Adipocyte (in vitro differentiated cells): ENCODE measurements at places on chromosomes 4 and X.

DNA sequence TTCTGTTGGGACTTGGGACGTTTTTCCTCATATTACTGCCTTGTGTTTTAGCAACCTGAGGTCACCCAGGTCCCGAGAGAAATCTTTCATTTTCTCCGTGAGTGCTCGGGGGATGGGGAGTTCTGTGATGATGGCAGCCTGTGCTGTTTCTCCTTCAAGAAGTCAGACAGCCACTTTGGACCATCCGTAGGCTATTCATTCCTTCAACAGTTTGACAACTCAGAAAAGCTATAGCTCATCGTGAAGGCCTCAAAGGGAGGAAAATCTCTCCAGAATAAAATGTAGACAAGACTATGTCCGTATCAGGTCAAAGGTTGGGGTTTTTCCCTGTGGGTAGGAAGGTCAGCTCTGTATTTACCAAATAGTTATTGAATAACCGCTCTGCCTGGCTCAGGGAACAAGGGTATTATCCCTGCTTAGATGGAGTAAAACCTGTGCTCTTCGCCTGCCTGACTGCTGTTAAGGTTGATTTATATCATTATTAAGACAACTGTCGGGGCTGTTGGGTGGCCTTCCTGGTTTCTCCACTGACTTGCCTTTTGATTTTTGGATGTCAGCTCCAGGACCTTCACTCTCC lies 36.6 kb downstream of the FAM114A1 start:
- DNase-seq, result no peak

DNA sequence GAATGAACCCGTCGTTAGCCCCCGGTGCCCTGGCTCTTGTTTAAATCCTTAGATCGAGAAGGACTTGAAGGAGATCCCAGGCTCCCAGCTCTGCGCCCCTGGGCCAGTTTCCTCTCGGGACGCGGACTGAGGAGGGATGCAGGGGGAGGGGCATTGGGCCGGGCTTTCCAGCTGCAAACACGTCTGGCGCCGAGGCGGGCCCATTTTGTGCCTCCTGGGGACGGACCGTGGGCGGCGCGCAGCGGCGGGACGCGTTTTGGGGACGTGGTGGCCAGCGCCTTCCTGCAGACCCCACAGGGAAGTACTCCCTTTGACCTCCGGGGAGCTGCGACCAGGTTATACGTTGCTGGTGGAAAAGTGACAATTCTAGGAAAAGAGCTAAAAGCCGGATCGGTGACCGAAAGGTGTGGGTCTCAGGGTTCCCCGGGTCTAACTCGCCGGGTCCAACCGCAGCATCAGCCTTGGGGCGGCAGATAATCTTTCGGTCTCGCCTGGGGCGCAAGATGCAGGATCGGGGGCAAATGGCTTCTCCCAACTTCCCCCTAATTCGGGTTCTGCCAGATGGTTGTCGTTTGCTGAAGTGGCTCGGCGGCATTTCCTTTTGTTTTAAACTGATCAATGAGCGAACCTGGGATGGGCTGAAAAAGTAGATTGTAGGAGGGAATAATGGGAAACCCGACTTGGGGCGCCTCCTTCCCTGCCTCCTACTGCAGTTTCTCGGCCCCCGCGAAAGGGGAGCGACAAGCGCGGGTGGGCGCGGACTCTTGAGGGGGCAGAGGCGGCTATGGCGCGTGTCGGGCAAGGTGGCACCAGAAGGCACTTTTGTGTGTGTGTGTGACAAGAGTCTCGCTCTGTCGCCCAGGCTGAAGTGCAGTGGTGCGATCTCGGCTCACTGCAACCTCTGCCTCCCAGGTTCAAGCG lies 2.9 kb downstream of the PDGFRA start:
- DNase-seq, result peak; percentile 78

DNA sequence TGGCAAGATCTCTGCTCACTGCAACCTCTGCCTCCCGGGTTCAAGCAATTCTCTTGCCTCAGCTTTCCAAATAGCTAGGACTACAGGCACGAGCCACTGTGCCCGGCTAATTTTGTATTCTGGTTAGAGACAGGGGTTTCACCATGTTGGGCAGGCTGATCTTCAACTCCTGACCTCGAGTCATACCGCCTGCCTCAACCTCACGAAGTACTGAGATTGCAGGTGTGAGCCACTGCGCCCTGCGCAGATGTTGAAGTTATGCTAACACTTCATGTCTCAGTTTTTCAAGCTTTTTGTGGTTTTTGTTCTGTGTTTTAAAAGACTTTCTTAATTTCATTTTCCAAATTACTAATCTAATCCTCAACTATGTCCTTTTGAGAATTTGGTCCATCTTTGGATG lies 154.4 kb upstream of the TLL1 start:
- DNase-seq, result no peak

- DNase-seq, result no peak
Measured at GRCh38 chrX:136034668-136035067, 49.4 kb downstream of the SLC9A6 start.

DNA sequence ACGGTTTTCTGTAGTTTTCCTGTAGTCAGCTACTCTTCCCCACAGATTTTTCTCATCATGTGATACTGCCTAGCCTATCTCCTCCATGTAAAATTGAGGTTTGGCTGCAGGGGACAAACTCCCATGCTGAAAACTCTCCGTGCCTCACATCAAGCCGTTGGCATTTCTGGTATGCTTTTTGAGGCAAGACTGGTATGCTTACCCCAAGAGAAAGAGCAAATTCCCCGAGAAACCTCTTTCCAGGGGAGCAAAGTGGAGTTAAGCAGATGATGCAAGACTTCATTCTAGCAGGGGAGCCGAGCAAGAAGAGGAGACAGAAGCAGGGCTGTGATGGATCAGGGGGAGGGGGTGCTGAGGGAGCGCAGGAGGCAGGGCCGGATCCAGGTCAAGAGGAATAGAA lies 4.8 kb downstream of the SOWAHD start:
- peak; percentile 81 for DNase-seq

DNA sequence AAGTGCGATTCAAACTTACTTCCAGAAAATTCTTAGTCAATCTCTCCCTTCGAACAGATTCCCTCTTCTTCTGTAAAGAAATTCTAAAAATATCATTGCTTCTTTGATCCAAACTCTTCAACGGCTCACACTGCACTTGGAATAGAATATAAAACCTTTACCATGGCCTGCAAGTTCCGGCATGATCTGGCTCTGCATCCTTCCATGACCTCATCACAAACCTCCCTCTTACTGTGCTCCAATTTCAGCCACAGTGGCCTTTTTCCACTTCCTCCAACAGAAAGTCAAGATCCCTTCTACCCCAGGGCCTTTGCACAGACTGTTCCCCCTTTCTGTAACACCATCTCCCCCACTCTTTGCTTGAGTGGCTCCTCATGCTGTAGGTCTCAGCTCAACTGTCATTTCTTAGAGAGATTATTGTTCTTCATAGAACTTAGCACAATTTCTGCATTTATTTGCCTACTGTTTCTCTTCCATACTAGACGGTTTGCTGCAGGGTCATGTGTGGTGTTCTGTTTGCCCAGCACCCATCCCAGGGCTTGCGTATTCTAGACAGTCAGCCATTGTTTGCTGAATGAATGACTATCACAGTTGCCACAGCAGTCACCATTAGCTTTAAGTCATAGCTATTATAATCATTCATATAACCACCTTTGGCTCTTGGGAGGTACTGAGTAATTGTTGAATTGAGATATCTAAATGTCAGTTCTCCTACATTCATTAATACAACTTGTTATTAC lies 1.9 kb upstream of the STOX2 start:
- no peak for DNase-seq

GRCh38 chrX:79107891-79108718 lies 36.4 kb upstream of the GPR174 start:
- no peak for DNase-seq

GRCh38 chrX:74422576-74423288 lies 1.4 kb downstream of the SLC16A2 start:
- DNase-seq, result peak; percentile 74

GRCh38 chr4:32519060-32519459 lies 1798.9 kb downstream of the PCDH7 start:
- DNase-seq, result peak; percentile 57

DNA sequence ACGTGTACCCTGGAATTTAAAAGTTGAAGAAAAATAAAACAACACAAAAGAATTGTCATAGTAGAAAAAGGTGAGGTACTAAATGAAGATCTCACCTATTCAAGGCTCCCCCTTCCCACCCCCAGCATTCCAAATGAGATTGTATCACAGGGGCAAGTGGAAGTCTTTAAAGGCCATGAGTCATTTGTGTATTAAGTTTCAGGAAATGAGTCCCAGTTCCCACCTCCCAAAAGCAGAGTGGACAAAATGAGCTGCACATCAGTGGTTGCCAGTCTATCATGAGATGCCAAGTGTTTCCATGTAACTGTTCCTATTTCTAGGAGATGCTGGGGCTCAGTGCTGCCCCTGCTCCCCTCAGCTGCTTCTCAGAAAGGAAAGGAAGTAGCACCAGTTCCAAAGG lies 20.1 kb downstream of the ARHGEF9 start:
- DNase-seq, result no peak

DNA sequence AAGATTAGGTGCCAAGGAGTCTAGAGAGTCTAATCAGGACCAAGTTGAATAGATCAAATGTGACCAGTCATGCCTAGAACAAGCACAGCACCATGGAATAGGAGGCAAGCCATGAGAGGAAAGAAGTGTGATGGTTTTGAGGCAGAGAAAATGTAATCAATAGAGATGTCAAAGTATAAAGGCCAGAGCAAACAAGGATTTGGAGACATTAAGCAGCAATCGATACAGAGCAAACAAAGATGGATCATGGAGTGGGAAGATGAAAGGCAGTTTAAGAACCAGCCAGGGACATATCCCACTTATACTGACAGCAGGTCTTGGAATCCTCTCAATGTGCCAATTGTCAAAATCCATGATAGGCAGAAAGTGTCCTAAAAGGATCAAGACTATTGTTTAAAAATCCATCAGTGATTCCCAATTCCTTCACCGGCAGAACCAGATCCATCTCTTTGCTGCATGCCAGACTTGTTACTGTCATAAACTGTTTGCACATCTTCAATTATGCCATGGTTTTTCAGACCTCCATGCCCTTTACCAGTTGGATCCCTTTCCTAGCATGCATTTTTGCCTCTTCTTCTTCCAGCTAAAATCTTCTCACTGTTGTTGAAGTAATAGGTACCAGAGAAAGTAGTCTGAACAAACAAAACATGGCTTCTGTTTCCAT lies 520.7 kb upstream of the ARX start:
- DNase-seq, result no peak

DNA sequence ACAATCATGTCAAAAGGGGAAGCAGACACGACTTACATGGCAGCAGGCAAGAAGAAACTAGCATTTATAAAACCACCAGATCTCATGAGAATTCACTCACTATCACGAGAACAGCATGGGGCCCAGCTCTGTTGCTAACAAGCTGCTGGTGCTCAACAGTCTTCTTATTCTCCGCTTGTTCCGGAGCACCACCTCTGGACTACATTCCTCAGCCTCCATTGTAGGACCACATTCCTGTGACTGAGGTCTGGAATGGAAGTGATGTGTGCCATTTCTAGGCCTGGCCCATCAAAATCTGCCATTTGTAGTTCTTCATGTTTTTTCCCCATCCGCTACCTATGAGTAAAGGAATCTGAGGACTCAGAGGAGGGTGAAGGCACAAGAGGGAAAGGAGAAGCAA lies 111.5 kb upstream of the PTCHD1 start:
- DNase-seq, result no peak

- DNase-seq, result no peak
Measured at GRCh38 chrX:38351346-38351745, 1.1 kb upstream of the OTC start.

DNA sequence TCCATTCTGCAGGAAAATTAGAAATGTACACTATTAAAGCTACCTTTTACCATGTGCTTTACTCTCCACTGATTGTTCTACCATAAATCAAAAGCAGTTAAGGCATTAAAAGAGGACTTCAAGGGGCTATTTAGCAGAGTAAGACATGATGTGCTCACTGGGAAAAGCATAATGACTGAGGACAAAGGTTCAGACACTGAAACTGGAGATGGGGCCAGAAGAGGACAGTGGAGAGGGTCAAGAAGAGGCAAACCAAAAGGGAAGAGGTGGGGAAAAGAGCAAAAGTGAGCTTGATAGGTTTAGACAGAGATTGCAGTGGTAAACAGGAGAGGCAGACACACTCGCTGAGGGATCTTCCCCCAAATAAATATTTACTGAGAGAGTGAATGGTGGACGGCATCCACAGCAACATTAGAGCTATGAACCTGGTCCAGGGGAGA lies 23.8 kb downstream of the SH3RF1 start:
- no peak for DNase-seq

DNA sequence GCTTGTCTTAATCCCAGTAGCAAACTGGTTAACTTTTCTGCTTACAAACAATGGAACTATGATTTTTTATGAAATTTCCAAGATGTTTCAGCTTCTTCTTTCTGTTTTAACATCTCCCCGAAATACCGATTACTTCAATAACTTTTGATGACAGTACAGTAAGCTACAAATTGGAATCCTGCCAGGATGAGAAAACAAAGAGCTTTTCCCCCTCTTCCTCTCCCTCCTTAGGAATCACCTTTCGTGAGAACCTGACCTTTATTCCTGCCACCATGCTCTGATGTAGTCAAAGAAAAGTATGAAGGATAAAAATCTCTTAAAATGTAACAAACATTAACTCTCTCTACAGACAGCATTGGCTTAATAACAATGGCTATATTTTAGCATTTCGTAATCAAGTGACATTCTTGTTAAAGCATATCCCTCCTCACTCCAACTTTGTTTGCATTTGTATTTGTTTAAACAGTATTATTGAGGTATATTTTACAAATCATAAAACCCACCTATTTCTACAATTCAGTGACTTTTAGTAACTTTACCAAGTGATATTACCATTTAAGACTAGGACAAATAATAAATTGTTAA lies 148.7 kb upstream of the NAP1L5 start:
- DNase-seq, result peak; percentile 30

DNA sequence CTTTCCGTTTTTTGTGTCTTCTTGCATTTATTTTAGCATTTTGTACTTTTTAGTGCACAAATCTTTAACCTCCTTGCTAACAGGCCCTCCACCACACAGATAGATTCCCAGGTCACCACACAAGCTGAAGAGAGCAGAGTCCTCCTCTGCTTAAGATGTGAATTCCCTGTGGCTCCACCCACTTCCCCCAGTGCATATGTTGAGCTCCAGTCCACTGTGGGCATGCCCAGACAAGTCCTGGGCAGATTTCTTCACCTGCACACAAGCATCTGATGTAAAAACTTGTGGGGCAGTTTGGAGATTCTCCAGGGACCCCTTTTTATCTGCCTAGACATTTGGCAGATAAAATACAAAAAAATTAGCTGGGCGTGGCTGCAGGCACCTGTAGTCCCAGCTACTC lies 19.8 kb upstream of the PASD1 start:
- DNase-seq, result no peak

DNA sequence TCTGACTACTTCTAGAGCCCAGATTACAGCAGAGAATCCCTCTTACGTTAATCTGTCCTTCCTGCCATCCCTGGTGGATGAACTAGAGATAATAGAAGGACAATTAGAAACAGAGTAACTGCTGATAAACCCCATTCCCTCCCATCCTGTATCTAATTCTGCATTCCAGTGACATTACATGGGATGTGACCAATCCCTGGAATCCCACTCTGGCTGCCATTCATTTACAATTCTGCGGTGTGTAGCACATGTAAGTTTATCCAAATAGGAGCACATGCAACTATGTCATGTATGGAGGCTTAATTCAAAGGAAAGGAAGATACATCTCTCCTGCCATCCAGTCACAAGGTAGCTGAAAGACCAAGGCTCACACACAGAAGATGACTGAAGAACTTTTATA lies 339.5 kb downstream of the GPAT3 start:
- no peak for DNase-seq
